Inflammatory macrophage treated with lipopolysaccharide for 4 hours (primary cell): ENCODE measurements at places on chromosomes 5 and 9.

- no peak for DNase-seq
These were observed 56.0 kb downstream of the EXD3 start for GRCh38 chr9:137366891-137367381.

- DNase-seq: no peak
These were observed 3.3 kb downstream of the OR1L8 start for GRCh38 chr9:122579874-122580273.

DNA sequence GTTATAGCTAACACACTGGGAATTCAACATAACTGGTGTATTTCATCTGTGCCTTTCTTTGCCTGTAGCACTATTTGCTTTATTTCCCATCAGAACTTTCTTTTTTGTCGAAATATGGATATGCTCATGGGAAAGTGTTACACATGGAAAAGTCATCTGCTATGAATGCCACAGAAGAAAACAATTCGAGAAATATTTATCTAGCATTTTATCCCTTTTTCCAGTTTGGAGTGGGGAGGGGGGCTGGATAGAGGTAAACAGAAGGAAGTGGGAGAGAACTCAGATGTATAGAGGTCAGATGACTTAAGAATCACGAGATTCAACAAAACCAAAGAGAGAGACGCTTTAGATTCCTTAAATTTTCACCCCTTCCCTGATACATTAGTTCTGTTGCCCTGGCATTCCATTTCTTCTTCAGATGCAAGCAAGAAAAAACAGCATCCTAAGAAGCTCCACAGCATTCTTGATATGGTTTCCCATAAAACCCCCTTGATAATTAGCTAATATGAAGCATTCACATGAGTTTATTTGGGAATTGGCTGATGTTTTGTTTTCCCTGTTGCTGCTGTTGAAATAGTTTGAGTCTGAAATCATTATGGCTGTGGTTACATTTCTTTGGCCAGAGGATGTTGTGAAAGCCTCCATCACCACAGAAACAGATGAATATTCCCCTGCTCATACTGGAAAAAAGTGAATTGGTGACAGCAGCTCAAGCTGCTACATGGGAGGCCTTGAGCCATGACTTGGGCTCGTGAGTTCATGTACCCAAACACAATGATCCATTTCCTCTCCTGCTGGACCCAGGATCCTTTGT lies 335.8 kb upstream of the DAB2 start:
- peak; percentile 61 for DNase-seq

GRCh38 chr5:88159591-88159990 lies 109.1 kb downstream of the TMEM161B start:
- DNase-seq: no peak

DNA sequence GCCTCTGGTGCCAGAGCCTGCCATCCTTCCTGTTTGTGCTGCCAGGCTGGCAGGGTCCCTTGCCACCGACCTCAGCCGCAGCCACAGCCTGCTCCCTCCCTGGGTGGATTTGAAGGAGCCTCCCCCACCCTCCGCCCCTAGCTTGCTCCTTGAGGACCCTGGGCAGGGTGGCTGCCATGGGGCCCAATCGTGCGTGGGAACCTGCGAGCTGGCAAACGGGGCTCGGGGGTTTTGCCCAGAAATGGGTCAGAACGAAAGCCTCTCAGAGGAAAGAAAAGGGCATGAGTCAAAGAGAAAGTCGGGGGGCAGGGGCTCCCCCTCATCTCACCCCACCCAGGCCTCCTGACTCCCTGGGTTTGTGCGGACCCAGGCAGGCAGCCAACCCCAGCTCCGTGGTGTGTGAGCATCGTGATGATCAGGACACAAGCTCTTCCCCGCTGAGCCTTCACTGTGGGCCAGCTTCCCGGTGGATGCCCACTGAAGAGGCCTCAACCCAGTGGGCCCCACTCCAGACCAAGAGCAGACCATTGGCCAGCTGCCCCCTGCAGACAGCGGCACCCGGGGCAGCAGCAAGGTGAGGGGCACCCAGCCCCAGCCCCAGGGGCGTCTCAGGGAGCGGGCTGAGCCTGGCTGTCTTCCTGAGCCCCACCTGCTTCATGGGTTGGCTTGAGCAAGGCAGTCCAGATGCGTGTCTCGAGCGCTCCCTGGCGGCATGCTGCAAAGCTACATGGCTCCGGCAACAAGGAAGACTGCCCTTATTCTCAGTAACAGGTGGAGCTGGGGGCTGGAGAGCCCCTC lies 3.0 kb upstream of the FUT7 start:
- peak; percentile 81 for DNase-seq

DNA sequence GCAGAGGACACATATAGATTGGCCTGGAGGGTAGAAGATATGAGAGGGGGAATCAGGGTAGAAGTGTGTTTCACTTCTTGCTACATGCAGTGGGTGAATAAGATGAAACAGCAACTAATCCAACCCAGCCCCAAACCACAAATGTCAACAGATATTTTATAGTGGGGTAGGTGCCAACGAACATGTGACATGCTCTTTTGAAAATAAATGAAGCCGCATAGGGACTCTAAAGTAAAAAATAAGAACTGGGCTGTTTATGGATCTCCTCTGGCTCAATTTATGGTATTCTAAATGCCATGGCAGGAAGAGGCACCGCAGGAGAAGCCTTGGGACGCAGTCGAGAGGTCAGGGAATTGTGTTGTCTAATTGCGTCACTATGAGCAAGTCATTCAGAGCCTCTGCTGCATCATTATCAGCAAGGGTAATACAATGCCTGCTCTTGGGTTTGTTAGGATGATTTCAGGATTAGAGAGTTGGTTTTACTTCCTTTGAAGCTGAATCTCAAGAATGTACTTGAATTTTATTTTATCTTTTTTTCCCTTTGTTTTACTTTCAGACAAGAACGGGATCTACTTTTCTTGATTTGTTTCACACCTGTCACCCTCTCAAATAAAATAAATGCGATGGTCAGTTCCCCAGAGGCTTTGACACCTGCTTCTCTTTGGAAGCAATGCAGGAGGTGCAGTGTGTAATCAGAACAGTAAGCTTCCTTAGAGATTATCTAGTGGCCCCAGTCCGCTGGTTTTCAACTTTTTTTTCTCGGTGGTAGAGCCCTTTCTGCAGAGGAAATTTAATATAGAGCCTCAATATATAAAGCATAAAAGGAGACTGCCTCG lies 375.6 kb upstream of the CLINT1 start:
- DNase-seq: peak; percentile 57

DNA sequence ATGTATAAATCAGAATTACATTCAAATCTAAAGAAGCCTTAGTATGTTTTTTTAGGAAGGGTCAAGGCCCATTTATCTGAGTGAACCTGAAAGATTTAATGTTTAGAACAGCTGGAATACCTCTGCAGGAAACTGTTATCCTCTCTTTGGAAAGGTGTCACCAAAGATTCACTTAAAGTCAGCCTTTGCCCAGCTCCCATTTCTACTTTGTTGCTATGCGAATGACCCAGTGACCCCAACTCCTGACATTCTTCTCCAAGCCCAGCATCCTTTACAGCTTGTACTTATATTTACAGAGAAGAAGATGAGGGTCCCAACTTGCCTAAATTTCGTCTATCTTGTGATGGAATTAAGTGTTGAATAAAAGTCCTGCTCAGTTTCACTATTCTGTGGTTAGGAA lies 1198.6 kb downstream of the CDH12 start:
- DNase-seq: no peak

DNA sequence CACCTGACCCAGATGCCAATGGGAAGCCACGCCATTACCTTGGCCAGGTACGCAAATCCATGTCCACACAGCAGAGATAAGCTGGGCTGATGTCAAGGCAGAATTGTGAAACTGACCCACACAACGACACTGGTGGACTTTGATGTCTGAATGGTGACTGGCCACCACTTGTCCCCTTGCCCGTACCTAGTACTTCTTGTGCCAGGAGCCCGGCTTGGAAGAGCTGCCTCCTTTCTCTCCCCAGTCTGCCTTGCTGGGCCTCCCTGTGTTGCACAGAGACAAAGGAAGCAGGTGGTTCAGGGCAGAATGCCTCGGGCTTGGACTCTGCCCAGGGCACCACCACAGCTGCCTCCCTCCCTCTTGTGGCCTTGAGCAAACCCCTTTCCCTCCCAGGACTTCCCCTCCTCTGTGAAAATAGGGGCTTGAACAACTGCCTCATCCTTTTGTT lies 23.3 kb downstream of the PTGES2 start:
- no peak for DNase-seq

DNA sequence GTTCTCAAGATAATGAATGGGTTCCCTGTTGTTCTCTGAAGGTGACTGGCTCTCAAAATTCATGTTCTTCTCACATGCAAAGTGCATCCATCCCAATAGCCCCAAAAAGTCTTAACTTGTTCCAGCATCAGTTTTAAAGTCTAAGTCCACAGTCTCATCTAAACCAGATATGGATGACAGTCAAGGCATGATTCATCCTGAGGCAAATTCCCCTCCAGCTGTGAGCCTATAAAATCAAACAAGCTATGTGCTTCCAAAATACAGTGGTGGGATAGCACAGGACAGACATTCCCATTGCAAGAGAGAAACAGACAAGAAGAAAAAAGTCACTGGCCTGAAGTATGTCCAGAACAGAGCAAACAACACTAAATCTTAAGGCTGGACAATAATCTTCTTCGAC lies 25.4 kb downstream of the FBXO10 start:
- no peak for DNase-seq

DNA sequence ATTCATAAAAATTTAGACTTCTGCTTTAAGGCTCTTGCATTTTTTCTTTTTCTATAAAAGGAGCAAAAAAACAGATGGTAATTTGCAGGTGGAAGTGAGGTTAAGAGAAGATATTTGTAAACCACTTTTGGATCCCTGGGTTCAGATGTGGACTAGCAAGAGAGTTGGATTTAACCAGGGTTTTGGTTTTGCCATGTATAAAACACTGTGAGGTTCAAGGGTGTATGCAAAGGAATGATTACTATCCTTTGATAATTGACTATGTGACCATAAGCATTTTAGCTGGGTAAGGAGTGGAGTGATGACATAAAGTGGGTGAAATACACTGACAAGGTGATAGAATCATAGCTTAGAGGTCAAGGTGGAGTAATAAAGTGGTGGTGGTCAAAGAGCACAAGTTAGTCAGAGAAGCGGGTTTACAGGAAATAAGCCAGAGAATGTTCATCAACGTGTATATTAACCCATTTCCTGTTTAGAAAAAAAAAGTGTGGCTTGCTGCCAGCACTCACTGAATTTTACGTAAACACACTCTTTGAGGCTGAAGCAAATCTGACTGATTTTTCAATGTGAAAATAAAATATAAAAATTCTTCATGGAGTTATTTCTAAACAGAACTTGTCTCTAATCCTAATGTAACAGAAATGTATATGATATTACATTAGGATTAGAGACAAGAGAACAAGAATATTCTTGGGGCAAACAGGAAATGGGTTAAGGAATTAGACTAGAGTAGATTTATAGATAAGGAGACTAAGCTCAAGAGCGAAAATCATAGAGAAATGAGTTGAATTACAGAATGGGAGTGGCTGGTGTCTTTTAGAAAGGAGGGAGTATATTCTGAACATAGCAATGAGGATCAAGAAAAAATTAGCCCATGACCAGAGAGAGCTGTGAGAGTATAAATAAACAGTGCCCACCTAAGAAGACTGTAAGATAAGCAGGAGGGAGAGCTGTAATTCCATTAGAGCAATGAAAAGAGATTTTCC lies 74.5 kb downstream of the CDKN2A start:
- no peak for DNase-seq

DNA sequence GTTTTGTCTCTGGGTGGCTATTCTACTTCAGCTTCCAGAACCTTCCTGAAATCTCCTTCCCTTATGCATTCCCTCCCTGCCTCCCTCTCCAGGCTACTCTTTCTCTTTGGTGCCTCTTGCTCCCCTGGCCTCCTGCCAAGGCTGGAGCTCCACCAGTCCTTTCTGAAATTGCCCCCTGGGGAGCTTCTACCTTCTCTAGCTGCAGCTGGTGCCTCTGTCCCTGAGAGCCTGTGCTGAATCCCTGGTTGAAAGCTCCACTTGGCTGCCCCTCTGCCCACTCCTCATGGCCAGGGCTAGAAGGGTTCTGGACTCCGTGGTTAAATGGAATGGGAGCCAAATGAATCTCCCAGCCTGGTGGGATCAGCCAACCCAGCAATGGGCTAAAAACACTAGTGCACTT lies 80.1 kb downstream of the COL15A1 start:
- no peak for DNase-seq

DNA sequence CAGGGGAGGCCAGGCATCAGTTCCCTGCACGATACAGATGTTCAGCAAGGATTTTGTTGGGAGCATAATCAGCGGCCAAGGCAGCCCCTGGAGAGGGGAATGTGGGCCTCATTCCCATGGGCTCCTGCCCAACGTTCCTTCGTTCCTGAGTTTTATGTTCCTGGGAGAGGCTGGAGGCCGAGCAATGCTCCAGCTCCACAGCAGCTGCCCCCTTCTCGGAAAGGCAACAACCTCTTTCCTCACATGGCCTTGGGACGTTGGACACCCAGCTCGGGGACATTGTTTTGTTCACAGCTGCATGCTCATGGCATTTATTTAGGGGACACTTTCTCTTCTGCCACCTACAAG lies 63.8 kb upstream of the COL15A1 start:
- DNase-seq: no peak

- no peak for DNase-seq
These were observed 148.0 kb upstream of the ADRA1B start for GRCh38 chr5:159768243-159768642.

DNA sequence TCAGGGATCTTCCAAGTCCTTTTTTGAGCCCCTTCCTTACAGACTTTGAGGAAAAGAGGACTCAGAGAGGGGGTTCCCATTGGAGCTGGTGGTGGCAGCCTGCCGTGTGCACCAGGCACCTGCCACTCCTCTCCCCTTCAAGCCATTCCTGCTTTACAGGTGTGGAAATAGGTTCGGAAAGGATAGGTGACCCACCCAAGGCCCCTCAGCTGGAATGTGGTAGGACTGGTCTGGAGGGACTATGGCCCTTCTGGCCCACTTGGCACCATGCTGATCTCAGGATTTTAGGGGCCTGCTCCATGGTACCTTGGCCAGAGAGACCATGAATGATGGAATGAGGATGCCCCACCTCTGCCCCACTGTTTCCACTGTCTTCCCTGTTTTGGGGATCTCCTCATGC lies 1.4 kb downstream of the GALNT12 start:
- no peak for DNase-seq

GRCh38 chr9:115640887-115641286 lies 512.7 kb upstream of the PAPPA start:
- no peak for DNase-seq

DNA sequence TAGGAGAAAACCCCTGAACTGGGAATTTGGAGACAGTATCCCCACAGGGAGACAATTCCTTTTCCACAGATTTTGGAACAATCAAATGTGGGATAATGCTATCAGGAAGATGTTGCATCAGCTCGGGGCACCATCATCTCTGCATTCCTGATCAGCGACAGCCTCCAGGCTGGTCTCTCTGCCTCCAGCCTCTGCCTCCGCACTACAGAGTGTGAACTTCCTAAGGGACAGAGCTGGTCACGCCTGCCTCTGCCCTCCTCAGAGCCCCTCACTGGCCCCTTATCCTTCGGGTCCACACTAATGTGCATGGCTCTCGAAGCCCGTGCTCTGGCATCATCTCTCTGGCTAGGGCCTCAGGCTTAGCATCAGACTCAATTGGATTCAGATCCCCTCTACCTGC lies 8.6 kb downstream of the FOXI1 start:
- no peak for DNase-seq

DNA sequence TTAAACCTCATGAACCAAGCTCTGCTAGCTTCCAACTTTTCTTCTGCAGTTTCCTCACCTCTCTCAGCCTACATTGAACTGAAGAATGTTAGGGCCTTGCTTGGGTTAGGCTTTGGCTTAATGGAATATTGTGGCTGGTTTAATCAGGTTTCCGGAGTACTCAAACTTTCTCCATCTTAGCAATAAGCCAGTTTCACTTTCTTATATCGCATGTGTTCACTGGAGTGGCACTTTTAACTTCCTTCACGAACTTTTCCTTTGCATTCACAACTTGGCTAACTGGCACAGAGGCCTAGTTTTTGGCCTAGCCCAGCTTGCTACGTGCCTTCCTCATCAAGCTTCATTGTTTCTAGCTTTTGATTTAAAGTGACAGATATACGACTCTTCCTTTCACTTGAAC lies 81.0 kb upstream of the MAST4 start:
- DNase-seq: no peak
